ENCODE measurements at places on chromosomes 13 and 19.

GRCh38 chr19:11813703-11814028 lies 407 bp upstream of the ZNF440 start:
- DNase-seq: no peak

DNA sequence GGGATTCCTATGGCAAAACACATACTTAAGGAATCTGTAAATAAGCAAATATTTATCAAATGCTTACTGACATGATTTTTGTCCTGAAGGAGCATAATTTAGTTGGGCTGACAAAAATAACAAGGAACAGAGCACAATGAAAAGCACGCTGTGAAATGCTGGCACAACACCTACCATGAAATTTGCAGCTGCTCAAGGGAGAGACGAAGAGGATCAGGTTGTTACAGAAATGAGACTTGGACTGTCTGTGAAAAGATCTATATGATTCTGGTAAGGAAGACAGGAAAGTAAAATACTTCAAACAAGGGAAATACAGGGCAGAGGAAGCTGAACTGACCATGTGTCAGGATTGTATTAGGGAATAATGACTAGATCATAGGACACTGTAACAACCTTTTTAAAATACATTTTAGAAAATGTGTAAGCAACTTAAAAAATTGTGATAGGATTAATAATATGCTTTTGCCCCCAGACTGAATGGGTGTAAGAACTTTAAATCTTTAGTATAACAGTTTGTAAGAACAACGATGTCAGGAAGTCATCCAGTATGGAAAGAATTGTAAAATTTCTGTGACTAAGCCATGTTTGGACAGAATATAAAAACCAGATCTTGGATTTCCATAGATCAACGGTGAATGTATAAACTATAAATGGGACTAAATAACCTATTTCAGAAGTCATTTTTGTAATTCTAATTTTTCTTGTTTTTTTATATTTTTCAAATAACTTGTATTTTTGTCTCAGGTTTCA lies 1556.0 kb downstream of the EFNB2 start:
- no peak for DNase-seq

DNA sequence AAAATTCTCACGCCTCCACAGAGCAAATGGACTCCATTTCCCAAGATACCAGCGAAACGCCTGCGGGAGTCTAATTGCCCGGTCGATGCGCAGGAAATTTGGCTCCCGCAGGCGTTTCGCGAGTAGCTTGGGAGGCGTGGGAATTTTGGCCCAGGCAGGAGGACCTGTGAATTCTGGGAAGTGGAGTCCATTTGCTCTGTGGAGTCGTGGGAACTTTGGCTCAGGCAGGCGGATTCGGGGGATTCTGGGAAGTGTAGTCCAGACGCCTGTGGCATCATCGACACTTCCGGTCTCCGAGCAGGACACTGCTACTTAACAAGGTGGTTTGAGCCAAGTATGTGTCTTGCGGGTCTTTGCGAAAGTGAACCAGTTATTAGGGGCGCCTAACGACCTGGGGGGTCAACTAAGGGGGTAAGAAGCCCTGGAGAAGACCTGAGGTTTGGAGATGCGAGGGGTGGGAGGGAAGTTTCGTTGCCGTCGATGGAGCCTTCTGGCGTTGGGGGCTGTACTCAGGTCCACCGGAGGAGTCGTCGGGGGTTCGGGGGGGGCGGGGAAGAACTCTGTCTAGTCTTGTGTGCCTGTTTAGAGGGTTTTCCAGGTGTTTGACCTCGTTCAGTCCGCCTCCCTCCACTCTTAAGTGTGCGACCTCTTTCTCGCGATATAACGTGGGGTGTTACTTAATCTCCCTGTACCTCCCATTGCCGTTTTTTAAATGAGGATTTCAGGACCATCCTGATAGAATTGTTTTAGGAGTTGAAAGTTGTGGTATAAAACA lies at the start of gene ZNF155:
ZNF155 (plus strand) TSS at position 277 of the 775 bp plus-strand sequence. CDS start 4,356 bp downstream, outside the sequence.
- DNase-seq: peak; percentile 97

- no peak for DNase-seq
Measured at GRCh38 chr19:13420780-13421179, 85.5 kb downstream of the CACNA1A start.

DNA sequence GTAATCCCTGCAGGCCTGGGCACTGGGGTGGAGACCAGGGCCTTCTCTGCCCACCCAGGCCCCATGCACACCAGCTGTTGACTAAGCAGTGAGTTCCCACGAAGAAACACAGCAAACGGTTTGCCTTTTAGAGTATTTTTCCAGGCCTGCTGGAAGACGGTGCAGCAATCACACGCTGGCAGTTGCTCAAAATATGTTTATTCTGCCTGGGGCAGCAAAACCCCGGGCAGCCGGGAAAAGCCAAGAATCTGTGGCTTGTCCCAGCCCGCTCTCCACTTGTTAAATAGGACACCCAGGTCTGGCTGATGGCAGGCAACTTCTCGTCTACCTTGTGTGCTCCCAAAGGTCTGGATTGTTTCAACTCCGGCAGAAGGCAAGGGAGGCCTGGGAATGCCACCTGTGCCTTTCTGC lies 40.8 kb downstream of the GGACT start:
- DNase-seq: peak; percentile 20

- DNase-seq: no peak
Measured at GRCh38 chr19:56139847-56140582, 1.1 kb upstream of the ZNF444 start.

- DNase-seq: peak; percentile 59
Measured at GRCh38 chr19:3987619-3988371, 2.5 kb upstream of the EEF2 start.

GRCh38 chr13:70720386-70720785 lies 612.1 kb upstream of the KLHL1 start:
- no peak for DNase-seq

- no peak for DNase-seq
Measured at GRCh38 chr13:30120133-30120822, 187.1 kb downstream of the KATNAL1 start.

DNA sequence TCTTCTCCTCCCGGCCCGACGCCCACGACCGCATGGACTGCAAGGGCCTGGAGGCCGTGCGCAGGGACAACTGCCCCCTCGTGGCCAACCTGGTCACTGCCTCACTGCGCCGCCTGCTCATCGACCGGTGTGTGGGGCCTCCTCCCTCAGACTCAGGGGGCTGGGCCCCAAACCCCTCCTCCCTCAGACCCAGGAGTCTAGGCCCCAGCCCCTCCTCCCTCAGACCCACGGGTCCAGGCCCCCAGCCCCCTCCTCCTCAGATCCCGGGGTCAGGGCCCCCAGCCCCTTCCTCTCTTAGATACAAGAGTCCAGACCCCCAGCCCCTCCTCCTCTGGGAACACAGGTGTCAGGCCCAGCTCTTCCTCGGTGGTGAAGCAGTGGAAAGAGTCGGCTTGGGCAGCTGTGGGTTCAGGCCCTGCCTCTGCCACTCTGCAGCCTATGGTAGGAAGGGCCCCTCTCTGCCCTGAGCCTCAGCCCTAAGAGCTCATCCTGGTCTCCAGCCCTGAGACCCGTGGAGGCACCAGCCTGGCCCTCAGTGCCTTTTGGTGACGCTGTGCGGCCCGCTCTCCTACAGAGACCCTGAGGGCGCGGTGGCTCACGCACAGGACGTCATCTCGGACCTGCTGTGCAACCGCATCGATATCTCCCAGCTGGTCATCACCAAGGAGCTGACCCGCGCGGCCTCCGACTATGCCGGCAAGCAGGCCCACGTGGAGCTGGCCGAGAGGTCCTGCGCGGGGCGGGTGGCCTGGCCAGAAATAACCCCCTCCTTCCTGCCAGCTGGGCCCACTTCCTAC lies 3.7 kb upstream of the SPIB start:
- DNase-seq: peak; percentile 55

DNA sequence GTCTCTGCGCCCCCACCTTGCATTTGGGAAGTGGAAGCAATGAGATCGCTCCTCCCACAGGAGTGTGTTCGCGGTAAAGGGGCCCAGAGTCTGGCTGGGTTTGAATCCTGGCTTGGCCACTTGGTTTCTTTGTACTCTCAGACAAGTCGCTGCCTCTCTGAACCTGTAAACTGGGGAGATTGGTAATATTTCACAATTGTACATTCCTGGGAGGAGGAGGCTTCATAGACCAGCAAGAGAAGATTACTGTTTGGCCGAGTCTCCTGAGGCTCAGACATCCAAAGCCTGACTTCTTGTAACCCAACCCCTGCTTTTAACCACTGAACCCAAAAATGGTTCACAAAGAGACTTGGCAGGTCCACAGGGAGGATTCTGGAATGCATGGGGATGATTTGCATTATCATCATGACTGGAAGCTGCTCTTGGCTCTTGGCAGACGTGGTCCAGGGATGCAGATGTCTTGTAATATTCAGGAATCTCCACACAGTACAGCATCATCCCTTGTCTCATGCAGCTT lies 13.6 kb upstream of the STRN4 start:
- DNase-seq: peak; percentile 84

- DNase-seq: peak; percentile 63
Measured at GRCh38 chr19:46787331-46788261, 798 bp downstream of the SLC1A5 start.

DNA sequence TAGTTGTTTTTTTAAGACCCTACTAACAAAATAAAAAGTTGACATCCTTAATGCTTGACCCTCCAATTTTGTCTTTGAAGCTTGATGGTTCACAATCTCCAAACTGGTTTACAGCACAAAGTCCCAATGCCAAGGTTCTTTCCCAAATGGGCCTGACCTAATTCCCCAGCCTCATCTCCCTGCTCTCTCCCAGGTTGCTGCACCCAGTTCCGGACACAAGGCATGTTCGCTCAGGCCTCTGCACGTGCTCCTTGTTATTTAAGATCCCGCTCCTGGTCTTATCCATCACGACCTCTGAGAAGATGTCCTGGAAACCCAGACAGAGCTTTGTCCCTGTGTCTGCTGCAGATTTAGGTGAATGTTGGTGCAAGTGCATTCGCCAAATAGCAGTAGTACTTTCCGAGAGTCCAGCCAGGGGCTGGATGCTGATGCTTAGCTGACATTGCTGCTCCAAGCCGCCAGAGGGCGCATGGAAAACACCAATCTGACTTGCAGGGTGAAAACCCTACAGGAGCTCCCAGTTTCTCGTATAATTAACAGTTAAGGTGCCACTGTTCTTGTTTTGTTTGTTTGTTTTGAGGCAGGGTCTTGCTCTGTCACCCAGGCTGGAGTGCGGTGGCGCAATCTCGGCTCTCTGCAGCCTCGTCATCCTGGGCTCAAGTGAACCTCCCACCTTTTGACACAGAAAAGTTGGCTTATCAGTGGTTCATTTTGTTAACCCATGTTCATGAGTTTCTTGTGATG lies 18.5 kb downstream of the LYPD3 start:
- DNase-seq: peak; percentile 49

DNA sequence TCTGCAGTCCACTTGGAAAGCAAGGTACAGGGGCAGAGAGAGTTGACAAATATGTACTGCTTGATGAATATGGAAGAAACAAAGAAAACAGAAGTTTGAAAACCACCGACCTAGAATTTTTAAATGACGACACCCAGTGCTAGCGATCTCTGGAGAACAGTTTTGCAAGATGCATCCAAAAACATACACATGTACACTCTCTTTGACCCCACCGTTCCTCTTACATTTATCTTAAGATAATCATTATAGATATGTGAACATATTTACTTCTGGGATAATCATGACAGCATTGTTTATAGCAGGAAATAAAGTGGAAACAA lies 40.8 kb upstream of the IGSF23 start:
- DNase-seq: no peak

- DNase-seq: no peak
Measured at GRCh38 chr19:28542394-28543243, 670.3 kb downstream of the UQCRFS1 start.

GRCh38 chr13:93467175-93467574 lies 240.6 kb downstream of the GPC6 start:
- no peak for DNase-seq

GRCh38 chr13:22765547-22765946 lies 415.2 kb upstream of the SGCG start:
- DNase-seq: peak; percentile 1

GRCh38 chr19:50330365-50331078 lies 1.3 kb upstream of the KCNC3 start:
- no peak for DNase-seq

DNA sequence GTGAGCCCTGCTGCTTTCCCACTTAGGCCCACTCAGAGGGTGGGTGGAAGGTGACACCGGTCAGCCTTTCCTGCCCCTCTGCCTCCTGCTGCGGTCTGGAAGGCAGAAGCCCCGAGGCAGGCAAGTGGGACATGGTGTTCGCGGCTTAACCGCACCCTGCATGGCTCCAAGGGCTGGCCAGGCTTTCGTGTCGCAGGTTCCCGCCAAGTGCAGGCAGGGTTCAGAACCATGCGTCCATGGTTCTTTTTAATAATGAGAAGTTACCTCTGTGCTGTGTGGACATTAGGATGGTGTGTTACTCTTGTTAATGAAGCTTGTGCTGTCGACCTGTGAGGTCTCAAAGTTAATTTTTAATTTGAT lies 986 bp downstream of the DGKH start:
- DNase-seq: no peak
